ENCODE measurements at places on chromosomes 1 and 21.

GRCh38 chr1:29974316-29974724 is 738.0 kb downstream of the PTPRU start:
- DNase-seq, result no peak

DNA sequence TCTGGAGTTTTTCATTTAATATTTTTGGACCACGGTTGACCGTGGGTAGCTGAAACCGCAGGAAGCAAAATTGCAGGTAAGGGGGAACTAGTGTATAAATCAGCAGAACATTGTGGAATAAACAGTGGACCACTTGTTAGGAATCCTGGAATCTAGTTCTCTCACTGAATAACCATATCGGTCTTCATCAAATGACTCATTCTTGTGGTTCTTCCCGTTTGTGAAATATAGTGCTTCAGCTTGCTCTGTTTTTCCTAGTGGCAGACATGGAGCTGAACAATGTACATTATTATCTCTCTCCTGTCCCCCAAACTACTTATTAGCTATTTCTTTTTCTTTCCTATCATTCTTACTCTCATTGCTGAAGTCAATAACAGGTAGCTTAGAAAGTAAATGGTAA is 61.9 kb downstream of the HSPA13 start:
- DNase-seq, result no peak

GRCh38 chr1:12069623-12070244 is 6.6 kb downstream of the TNFRSF8 start:
- DNase-seq, result no peak

DNA sequence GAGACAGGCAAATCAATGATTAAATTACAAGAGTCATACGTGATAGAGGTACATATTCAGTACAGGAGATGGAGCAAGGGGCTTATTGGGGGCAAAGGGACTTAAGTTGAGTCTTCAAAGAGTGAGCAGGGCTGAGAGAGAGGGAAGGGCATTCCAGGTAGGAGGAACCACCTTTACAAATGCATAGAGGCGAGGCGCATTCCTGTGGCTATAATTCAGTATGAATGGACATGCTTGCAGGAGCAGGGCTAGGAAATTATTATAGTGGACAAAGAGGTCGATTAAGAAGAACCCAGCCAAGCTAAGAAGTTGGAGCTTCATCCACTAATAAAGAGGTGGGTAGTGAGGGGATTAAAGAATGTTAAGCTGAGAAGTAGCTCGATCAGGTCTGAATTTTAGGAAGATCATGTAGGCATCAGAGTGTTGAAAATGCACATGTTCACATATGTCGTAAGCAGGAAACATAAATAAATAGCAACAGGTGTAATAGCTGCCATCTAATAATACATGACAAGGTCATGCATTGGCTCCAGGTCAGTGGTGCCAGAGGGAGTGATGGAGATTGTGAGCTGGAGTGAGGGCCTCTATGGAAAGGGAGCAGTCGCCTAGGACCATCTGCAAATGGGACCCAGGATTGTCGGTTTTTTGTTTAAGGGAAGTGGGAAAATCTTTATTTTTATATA is 12.0 kb upstream of the HNRNPU start:
- DNase-seq, result no peak

GRCh38 chr1:93317207-93317606 is 28.5 kb upstream of the DR1 start:
- no peak for DNase-seq

DNA sequence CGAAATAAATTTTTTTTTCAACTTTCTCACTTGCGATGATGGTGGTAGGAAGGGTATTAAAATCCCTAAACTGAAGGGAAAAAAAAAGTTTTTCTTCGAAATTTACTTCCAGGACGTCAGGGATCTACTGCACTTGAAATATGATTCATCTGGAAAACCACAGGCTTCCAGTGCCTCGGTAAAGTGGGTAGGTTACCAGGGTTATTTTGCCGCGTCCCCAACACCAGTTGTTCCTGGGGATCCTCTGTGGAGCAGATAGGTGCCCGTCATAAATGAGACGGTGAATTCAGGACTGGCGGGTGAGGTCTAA is 773 bp downstream of the RABIF start:
- no peak for DNase-seq

DNA sequence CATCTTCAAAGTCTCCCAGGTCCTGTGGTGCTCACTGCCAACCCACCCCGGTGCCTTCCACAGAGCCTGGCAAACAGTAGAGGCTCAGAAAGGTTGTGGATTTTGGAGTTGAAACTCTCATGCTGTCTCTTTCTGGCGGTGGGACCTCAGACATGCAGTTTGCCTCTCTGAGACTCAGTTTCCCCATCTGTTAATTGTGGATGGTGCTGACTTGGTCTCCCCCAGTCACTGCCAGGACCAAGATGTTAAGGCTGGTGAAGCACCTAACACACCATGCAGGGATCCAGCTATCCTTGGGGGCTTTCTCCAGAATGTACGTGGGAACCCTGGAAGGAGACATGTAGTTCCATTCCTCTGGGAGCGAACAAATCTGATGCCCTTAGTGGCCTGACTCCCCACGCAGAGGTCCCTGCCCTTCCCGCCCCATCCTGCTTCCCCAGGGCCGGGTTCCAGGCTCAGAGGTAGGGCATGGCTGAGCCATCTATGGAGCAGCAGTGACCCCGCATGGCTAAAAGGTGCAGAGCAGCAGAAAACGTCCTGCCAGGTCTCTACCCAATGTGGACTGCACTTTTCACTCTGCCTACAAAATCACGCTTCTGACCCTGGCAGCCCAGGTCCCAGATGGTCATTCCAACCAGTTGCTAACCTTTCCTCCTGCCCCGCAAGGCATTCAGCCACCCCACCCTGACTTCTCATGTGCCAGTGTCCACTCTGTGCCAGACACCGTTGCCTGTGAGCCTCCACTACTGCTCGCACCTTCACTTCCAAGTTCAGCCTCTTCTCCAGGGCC is 9.2 kb upstream of the TTC22 start:
- no peak for DNase-seq
